ENCODE measurements at places on chromosomes 12 and 14.

GRCh38 chr12:13367973-13368372, 171.4 kb downstream of the EMP1 start:
- DNase-seq, result no peak

DNA sequence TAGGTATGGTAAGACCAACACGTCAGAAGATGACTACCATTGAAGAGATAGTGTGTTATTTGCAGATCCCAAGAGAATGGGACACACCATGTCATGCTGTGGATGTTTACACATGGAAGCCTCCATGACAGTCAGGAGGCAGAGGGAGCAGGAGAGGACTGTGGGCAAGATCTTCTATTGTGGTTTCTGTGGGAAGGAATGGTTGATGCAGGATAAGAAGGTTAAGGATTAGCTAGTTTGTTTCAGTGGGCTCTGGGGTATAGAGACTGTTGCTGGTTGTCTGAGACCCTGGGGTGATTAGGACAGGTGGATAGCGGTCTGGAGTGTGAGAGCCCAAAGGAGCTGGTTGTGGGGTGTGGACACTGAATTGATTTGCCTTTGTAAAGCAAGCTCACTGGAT, 23.3 kb downstream of the TAS2R7 start:
- no peak for DNase-seq

DNA sequence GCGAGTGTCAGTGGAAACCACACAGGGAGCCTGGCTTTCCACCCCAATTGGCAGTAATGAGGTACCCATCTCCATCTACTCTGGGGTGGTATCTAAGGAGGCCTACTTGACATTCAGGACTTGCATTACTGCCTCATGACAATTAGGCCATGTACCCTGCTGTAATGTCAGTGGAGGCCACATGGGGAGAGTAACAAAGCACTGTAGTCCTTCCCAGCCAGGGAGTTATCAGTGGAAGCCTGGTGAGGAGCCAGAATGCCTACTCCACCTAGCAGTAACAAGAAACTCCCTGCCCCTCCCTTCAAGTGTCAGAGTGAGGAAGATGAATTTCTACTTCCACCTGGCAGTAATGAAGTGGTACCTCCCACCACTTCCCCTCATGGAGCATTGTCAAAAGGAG, 12.5 kb downstream of the TIMM9 start:
- DNase-seq, result no peak

- no peak for DNase-seq
Observed at GRCh38 chr12:108150436-108150835, 21.3 kb downstream of the WSCD2 start.

Measured in activated CD4-positive, alpha-beta T cell treated with anti-CD3 and anti-CD28 coated beads, Interleukin-10, Interleukin-2, amounts not matched to agents 100 ng/mL and 50 ng/mL, durations not matched to agents 16 hours and 8 hours (primary cell).